Erythroblast (primary cell): ENCODE measurements at places on chromosomes 6 and 20.
A peak's percentile ranks its signal among the peaks of the same experiment; 100 is the strongest.

DNA sequence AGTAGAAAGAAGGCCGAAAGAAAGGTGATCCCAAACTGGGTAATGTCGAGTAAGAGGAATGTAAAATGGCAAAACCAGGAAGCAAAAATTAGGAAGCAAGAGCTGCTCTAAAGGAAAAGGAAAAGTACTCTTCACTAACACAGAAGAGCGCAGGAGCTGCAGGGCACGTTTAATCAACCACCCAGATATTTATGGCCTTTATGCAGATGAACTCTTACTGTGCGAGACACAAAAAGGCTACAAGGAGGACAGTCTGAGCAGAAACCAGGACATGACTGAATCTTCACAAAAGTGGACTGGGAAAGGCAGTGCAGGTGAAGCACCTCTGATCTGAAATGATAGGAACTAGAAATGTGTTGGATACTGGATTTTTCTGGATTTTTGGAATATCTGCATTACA lies 15.2 kb upstream of the PRR18 start:
- no peak for DNase-seq

GRCh38 chr6:73521351-73521985 lies 636 bp upstream of the EEF1A1 start:
- no peak for DNase-seq

DNA sequence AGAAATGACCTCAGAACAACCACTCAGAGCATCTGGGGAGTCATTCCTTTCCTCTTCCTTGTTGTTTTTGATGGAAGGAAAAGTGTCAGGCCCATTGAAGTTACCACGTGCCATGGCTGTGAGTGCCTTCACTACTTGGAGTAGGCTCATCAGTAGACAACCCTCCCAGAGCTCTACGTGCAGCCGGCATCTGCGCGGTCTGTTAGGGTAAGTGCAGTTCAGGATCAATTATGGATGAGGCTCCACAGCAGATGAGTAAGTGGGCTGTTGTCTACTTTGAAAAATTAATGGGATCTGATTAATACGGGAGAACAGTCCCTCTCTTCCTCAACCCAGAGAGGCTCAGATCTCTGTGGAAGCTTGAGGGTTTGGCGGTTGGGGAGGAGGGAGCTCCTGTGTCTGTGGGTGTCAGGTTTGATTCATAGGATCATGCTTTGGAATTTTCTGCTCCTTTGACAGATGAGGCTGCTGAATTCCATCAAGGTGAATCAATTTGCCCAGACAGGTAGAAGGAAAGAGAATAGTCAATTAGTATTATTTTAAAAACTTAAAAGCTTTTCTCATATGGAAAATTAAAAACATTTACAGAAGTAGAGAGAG lies 93.8 kb upstream of the TOX2 start:
- DNase-seq = no peak

- DNase-seq = peak; percentile 62
Measured at GRCh38 chr20:32521780-32522525, 63.2 kb downstream of the NOL4L start.

DNA sequence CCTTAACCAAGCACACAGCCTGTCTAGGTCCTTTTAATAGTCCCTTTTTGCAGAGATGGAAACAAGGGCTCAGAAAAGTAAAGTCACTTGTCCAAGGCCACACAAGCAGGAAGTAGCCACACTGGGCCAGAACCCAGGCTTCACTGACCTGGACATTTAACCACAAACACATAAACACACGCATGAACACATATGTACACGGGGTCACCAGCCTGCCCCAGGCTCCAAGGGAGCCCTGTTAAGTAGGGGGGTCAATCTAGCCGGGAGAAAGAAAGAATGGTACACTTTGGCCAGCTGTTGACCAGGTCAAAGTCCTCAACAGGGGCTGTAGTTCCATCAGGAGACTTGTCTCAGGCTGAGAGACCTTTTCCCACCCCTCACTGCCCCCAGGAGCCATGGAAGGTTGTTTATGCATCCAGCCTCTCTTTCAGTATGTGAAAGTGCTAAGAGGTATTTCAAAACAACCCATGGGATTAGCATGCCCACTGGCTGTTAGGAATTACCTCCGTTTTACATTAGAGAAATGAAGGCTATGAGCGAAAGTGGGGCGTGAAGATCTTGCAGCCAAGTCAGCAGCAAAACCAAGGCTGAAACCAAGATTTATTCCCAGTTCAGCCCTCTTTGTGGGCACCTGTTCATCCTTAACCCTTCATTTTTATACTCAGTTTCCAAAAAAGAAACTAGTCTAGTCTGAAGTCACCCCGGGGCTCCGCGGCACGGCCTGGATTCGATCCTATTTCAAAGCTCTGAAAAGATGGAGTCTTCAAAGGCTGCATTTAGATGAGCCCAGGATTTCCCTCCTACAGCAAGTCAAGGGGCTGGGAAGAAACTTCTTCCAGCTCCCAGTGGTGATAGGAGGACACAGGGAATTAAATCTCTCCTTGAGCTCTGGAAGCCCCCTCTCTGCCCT lies 9.8 kb downstream of the SDC4 start:
- no peak for DNase-seq

- no peak for DNase-seq
Measured at GRCh38 chr6:141451511-141452353, 681.0 kb upstream of the GJE1 start.
